ENCODE measurements at places on chromosomes 3 and 15.
A peak's percentile ranks its signal among the peaks of the same experiment; 100 is the strongest.

DNA sequence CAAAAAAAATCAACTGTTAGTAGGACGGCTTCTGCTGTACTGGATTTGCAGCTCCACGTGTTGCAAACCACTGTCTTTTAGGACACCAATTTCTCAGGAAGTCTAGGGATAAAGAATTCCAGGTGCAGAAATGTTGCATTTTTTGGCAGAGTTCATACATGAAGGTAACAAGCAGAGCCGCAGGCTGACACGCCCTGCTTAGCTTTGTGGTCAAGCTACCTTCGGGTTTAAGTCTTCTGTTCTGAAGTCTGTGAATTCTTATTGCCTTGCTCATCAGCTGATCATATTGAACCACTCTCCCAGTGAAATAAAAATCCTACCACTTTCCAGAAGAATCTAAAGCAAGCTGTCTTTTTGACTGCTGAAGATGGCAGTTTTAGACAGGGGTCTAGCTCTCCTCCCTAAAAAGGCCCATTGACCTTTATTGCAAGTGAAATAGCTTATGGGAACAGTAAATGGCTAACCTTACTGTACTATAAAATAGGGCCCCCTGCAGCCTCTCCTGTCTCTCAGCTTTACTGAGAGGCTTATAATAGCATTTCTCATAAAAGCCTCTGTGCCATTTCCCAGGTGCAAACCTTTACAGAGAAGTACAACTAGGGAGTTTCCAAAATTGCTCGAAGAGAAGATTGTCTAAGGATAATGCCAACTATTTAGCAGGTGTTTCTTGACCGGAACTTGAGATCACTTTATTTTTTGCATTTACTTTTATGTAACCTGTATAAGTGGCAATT lies 262.2 kb upstream of the IL12A start:
- no peak for DNase-seq

DNA sequence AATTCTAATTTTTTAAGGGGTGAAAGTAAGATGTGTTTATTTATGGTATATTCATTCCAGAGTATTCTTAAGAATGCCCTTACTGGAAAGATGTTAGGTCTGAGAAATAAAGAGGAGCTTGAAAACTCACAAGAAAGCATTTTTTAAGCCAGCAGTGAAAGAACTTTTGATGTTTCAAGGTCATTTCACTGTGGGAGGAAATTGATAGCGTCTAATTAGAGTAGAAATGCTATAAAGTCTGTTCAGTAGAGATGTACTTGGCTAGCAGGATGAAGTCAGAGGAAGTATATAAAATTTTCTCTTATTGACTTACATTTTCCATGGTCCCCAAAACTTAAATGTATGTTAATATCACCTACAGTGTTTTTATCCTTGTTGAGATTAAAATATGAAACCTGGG lies 354.6 kb downstream of the CNTN6 start:
- no peak for DNase-seq

- no peak for DNase-seq
Observed at GRCh38 chr3:114809668-114810413, 337.2 kb downstream of the ZBTB20 start.

- DNase-seq, result no peak
Observed at GRCh38 chr3:71447803-71448202, 135.7 kb downstream of the FOXP1 start.

DNA sequence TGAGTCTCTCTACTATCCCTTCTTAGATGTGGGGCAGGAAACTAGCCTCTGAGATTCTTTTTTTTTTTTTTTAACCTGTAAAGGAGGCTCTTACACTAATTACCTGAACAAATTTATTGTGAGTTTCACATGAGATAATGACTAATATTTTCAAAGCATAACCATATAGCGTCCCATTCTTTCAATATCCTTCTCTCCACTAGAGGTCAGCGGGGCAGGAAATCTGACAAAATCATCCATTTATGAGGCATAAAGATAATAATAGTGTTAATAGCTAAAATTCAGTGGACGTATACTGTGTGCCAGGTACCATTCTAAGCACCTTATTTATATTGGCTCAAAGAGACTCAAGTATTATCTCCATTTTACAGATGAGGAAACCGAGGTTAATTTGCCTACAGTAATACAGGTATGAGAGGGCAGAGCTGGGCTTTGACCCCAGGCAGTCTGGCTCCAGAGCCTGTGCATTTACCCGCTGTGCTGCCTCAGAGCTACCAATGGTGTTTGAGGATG lies 16.3 kb upstream of the SMAD6 start:
- no peak for DNase-seq

DNA sequence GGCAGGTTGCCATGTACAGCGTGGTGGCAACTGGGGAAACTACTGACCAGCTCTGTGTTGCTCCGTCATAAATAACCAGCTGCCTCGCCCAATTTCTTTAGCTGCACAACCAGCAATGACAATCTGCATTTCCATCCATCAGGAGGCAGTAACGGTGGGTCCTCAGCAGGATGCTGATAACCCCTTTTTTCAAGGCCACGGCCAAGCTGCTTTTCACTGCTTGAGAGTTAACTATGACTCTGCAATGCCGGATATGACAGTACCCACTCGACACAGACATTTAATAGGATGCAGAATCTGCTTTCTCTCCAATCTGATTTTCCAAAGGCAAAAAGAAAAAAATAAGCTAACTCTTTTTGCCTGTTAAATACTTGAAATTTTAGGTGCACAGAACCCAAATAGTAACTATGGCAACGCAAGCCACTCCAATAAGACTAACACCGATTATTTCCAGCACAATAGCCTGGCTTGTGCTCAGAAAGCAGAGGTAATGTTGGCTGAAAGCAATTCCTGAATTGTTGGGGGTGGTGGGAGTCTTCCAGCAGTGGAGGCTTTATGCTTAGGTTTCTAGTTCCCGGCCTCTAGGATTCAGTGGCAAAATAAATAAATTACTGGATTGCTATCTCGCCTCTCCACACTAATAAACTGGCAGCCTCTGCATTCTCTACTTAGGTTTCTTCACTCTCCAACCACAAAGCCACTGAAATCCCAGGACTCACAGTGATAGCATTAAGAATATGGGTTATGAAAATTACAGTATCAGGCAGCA lies 31.2 kb upstream of the SRGAP3 start:
- DNase-seq, result no peak

- peak; percentile 47 for DNase-seq
Observed at GRCh38 chr15:92949604-92950249, 49.6 kb downstream of the CHD2 start.

DNA sequence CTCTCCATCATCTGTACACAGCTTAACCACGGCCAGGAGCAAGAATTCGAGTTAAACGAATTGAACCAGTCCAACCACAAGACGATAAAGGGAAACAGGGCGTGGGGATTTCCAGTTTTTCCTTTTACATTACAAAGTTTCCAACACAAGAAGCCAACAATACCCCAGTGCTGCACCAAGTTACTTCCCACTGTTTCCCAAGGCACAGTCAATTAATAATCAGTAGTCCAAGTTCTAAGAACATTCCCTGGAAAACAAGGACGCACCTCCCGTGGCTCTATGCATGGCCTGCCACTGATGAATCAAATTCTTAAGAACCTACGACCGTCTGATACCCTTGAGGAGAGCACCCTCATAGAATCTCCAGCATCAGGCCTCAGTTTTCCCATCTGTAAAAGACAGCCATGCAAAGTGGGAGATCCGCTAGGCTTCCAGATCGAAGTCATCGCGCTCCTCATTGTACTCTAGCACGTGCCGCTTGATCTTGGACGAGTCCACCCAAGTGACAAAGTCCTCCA lies 774 bp downstream of the IMP3 start:
- DNase-seq, result no peak

DNA sequence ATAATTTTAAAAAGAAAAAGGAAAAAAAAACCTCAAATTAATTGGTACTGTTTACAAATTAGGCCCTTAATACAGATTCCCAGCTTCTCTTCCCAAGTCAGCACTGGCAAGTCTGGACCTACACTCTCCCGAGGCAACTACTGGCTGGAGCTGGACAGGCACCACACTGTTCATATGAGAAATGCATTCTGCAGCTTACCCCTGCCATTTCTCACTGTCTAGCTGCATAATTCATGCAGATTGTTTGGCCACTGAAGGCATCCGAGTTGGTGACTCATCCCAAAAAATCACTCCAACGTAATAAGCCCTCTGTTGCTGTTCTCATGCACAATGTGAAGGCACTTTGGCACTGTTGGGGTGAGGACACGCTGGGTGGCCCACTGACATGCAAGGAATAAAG lies 45.3 kb downstream of the ROPN1B start:
- peak; percentile 14 for DNase-seq

GRCh38 chr3:48951764-48952163 lies 33.1 kb downstream of the ARIH2 start:
- DNase-seq, result no peak

- no peak for DNase-seq
Observed at GRCh38 chr15:20272422-20273184, 269.0 kb downstream of the GOLGA6L6 start.

- no peak for DNase-seq
Observed at GRCh38 chr15:70092464-70093027, 5.2 kb downstream of the TLE3 start.

DNA sequence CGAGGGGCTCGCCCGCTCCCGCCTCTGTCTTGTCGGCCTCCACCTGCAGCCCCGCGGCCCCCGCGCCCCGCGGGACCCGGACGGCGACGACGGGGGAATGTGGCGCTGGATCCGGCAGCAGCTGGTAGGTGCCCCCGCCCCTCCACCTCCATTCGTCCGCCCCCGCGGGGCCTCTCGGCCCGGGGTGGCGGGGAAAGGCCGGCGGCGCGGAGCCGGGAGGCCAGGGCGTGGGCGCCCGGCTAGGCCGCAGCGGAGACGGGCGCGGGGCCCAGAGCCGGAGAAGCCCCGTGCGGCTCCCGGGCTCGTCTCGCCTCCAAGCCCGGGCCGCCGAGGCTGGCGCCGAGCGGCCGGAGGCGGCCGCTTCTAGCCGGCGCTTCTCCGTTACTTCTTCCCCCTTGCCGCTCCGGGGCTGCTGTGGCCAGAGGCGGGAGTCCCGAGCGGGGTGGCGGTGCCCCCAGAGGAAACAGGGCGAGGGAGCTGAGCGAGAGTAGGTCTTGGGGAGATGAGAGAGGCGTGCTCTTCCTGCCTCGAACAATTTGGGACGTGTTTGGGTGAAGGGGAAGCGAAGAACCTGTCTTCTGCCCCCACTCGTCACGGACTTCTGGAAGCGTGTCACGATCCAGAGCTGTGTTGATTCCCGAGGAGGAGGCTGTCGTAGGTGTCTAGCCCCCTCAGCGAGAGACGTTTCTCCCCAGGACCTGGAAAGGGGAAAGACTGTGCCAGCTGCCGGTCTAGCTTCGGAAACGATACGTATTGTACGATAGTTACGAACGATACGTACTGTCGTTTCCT lies 555 bp downstream of the ATP11B start:
- peak; percentile 44 for DNase-seq

DNA sequence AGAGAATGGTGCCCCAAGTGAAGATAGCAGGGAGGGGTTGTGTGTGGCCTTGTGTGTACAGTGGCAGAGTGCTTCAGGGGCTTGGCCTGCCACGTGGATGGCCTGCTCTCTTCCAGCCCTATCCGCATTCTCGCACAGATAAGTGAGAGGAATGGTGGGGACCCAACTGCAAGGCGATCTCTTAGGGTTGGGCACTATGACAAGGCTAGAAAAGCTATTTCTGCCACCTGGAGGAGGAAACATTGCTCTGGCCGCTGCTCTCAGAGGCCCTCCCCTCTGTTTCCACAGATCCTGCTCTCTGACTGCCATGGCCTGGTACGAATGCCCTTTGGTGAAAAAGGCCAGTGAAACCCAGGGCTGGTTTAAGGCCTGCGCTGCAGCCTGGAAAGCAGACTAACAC lies 20.6 kb downstream of the EEFSEC start:
- DNase-seq, result peak; percentile 56

- DNase-seq, result no peak
Observed at GRCh38 chr15:84953136-84953535, 28.5 kb upstream of the PDE8A start.

DNA sequence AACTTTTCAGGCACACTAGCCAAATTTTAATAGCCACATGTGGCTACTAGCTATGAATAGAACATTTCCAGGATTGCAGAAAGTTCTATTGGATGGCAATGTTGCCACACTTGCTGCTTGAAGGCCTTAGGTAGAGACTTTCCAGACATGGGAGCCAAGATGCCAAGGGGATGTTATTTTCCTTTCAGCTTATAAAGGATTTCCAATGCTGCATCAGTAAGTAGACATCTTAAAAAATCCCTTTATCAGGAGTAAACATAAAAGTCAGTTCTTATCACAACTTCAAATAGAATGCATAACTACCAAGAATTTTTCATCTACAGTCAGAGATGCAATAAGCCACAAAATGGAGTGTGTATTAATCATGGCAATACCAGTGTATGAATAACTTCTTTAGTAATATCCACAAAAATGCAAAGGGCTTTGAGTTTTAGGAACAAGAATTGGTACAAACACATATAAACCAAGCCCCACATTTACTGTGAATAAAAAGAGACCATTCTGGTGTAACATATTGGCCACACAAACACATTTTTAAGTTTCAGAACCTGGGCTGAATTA lies 457.1 kb upstream of the ADAMTS9 start:
- DNase-seq, result no peak

- no peak for DNase-seq
Observed at GRCh38 chr3:36446276-36446675, 66.0 kb downstream of the STAC start.

DNA sequence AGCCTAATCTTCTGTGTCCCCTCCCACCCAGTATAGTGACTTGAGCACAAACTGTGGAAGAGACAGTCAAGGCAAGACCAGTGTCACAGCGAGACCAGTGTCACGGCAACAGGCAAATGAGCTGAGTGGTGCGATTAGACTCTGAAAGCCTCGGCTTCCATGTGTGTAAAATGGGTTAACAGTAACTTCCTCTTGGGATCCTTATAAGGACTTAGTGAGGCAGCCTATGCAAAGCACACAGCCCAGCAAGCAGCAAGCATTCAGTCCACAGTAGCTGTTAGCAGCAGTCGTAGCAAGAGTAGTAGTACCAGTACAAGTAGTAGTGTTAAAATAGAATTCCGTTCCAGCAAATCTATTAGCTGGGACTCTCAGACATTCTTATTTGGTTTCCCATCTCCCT lies 334.1 kb downstream of the GABRB3 start:
- no peak for DNase-seq

GRCh38 chr15:42499858-42500609 lies 4.6 kb downstream of the SNAP23 start:
- no peak for DNase-seq

DNA sequence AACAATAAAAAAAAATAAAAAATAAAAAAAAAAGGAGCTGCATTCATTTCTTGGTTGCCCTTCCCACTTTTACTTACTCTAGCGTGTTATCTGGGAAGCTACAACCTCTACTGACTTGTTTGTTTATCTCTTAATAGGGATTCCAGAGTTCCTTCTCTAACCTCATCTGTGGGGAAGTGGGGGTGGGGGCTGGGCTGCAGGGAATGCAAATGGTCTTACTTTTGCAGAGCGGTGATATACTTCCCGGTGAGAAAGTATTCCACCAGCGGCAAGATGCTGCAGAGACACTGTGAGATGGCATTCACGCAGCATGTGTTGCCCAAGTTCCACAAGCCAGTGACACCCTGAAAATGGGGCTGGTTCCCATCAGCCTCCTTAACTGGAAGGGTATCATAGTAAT lies 2.1 kb downstream of the USP50 start:
- DNase-seq, result no peak

- DNase-seq, result no peak
Observed at GRCh38 chr3:135447483-135447882, 518.0 kb upstream of the PPP2R3A start.

All from H9 (cell line).